Memory B cell (primary cell): ENCODE measurements at places on chromosomes 16 and 17.

- DNase-seq: no peak
These were observed 13.9 kb downstream of the ZFPM1 start for GRCh38 chr16:88466949-88467348.

GRCh38 chr16:12515746-12516145 is 287.9 kb downstream of the CPPED1 start:
- DNase-seq: no peak

DNA sequence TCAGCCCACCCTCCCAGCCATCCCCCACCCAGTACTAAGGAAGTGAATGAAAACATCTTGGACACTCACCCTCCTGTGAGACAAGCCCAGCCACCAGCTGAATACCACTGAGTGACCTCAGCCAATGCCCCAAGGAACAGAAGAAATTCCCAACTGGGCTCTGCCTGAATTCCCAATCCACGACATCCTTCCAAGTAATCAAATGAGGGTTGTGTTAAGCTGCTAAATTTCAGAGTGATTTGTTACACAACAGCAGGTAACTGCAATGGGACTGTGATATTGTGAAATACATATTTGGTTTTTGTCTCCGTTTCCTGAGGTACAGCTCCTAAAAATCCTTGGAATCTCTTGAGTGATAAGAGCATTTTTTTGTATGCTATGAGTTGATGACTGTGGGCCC is 578.7 kb upstream of the CDH11 start:
- DNase-seq: no peak

- no peak for DNase-seq
These were observed 8.3 kb downstream of the TSPAN10 start for GRCh38 chr17:81644976-81645952.

DNA sequence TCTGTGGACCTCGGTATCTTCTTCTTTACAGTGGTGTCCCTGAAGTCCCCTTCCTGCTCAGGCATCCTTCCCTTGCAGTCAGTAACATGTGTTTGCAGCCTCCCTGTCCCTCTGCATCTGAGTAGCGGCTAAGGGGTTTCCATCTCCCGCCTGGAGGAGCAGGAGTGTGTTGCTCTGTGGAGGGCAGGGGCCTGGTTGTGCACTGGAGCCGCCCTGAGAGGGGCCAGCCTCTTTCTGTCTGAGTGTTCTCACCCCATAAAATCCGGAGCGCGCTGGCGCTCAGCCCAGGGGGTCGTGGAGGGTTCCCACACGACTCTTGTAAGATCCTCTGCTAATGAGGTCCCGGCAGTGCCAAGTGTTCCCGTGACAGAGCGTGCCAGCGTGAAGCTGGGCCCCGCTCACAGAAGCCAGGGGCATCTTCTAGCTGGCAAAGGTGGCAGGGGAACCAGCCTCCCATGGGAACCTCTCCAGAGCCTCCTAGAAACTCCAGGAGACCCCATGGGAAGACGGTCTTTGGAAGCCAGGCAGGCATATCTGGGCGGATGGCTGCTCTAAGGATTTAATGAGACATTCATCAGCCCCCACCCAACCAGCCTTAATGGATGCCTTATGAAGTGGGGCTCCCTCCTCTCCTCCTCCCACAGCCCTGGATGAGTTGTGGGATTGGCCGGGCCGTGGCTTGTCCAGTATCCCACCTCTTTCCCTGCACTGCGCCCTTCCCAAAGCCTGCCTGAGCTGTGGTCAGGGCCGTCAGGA is 91.4 kb upstream of the GSE1 start:
- no peak for DNase-seq

DNA sequence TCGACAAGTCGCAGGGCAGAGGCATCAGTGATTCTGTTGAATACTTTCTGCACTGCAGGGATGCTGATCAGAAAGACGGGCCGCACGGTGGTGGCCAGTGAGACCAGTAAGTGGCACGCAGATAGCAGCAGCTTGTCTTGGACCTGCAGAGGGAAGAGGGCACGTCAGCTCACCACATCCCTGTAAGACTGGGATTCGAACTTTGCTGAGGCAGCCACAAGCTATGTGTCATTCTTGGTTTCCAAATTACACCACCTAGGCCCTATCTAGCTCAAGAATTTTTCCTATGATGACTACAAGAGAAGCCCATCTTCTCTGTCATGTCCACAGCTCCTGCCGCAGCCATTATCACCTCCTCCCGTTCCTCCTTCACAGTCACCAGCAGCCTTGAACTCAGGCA is 49.4 kb upstream of the GSG1L start:
- DNase-seq: no peak

DNA sequence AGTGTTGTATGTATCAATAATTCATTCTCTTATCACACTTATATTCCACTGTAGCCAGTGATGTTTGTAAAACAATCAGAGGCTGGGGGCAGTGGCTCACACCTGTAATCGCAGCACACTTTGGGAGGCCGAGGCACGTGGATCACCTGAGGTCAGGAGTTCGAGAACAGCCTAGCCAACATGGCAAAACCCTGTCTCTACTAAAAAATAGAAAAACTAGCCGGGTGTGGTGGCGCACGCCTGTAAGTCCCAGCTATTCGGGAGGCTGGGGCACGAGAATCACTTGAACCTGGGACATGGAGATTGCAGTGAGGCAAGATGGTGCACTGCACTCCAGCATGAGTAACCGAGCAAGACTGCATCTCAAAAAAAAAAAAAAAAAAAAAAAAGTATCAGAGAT is 217.0 kb downstream of the CPPED1 start:
- DNase-seq: no peak

DNA sequence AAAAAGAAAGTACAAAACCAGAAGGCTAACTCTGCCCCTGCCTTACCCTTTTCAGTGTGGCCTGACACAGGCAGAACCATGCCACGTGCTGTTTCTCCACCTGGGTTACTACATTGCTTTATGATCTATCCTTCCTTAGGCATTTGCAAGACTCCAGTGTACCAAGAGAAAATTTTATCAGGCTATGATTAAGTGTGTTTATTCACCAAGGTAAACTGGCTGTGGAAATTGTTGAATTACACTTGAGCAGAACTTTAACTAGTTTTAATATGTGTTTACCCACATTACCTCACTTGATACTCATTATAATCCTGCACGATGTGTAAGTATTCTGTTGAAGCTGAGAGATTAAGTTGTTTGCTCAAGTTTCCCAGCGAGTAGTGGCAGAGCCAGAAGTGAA is 129.7 kb upstream of the MYOCD start:
- DNase-seq: no peak

DNA sequence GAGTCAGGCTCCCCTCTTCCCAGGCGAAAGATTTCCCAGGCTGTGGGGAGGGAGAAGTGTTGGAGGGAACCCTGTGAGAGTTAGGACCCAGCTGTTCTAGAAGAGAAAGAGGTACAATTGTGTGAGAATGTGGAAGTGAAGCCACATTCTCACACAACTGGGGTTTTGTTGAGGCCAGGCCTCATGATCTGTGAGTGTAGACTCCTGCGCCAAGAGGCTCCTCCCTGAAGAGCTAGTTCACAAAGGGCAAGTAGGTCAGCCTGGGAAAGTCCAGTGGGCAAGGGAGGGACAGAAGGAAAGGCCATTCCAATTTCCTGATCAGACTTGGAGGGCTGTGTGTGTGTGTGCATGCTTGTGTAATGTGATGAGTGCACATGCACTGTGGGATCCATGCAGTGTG is 15.2 kb downstream of the CD300LF start:
- no peak for DNase-seq

DNA sequence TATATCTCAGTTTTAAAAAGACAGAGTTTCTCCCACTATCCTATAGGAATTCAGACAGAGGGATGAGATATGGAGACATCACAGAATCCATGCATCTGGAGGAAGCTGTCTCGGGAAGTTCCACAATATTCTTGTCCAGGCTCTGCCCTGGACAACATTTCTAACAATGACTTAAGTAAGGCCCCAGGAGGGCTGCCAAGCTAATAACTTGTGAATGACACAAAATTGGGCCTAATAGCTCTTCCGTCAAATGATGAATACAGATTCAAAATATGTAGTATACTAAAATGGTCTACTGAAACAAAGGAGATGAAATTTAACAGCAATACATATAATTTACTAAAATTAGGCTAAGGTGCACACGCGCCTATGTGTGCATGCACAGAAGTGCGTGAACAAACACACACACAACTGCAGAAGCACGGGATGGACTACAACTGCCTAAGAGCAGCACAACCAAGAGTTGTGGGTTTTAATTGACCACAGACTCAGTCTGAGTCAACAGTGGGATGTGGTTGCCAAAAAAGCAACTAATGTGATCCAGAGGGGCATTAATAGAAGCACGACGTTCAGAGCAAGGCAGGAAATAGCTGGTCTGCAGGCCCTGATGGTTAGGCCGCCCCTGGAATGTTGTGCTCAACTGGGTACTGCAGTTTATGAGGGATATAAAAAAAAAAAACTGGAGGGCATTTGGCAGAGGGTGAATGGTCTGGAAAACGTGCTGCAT is 26.3 kb upstream of the HS3ST2 start:
- no peak for DNase-seq

- no peak for DNase-seq
These were observed 24.0 kb downstream of the YWHAE start for GRCh38 chr17:1376061-1376460.

DNA sequence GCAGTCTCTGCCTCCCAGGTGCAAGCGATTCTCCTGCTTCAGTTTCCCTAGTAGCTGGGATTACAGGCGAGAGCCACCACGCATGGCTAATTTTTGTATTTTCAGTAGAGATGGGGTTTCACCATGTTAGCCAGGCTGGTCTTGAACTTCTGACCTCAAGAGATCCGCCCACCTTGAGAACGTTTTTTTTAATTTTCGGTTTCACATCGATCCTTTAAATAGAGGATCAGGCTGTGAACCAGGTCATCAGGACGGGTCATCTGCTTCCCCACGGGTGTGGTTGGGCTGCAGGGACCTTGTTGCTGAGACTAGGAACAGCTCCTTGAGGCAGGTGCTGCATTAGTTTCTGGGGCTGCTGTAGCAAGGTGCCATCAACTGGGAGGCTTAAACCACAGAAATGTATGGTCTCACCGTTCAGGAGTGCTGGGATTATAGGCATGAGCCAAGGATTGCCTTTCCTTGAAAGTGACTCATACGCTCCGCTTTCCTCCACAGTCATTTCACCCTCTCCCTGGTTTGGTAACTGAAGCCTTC is 7.9 kb upstream of the NAGPA start:
- no peak for DNase-seq

GRCh38 chr16:89143201-89143741 is 28.3 kb upstream of the CDH15 start:
- no peak for DNase-seq

- peak; percentile 52 for DNase-seq
These were observed 22.7 kb downstream of the USP22 start for GRCh38 chr17:21019976-21020586.

- DNase-seq: no peak
These were observed 218.5 kb upstream of the GSE1 start for GRCh38 chr16:85394456-85395206.

- no peak for DNase-seq
These were observed 103.8 kb downstream of the SSH2 start for GRCh38 chr17:29826114-29826692.

DNA sequence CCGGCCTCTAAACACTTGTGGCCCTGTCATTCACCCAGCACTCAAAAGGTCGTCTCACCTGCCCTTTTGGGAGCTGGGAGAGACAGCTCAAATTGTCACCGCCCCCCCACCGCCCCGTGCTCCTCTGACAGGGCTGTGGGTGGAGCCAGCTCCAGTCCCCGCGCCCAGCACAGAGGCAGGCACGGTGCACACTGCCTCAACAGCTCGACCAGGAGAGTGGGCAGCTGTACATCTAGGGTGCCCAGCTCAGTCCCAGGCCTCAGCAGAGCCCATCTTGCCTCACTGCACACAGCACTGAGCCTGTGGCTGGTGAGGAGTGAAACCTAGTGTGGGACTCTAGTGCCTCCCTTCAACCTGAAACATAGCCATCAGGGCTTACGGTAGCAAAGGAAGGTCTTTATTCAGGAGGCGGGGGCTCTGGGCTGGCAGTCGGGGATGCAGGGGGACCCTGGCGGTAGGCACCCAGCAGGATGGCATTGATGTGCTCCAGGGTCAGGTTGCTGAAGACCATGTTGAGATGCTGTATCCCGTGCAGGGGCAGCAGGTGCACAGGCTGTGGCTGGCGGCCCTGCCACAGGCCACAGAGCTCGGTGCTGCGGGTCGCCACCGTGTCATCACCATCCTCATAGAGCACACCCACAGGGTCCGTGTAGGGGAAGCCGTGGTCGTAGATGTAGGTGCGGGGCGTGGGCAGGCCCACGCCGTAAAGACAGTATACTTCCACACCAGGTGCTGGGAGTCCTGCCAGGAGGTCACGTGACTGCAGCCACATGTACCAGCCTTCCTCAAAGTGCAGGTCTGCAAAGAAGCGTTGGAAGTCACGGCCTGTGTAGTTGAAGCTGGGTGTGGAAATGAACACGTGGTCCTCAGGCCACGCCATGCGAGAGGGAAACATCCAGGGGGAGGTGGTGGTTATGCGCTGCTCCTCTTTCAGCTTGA is 3.1 kb upstream of the PSMB10 start:
- DNase-seq: peak; percentile 25

GRCh38 chr17:50272711-50273653 is 1.3 kb upstream of the TMEM92 start:
- DNase-seq: peak; percentile 75

DNA sequence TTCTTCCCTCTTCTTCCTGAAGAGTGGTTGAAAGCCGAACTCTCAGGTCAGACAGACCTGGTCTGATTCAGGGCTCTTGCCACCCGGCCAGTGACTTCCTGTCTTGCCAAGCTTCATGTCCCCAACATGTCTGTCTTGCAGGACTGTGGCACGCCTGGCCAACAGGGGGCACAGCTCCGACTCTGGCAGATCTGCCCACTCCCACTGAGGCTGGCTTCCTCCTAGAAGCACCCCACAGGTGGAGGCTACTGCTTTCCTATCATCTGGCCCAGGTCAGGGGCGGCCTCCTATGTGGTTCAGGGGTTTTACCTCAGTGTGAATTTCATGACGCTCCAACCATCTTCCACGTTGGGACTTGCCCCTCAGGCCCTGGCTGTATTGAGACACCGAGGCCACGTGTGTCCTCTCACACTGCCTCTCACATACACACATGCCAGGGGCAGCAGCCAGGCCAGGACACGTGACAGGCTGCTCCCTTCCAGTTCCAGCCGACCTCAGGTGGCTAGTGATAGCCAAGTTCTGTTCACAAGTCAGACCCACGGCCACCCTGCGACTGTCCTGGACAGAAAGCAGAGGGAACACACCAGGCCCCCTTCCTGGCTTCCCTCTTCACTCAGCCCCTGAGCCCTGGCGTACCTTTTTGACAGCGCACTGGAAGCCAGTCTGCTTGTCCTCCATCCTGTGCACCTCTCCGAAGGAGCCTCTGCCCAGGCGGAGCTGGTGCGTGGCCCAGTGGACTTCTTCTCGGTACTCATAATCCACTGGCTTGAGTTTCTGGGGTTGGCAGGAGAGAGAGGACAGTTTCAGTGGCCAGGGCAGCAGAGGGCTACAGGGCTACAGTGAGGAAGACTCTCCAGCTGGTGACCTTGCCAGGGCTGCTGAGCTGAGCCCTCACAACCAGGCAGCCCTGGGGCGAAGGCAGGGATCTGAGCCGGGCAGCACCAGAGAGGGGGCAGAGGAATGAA is 22.6 kb upstream of the SPATA32 start:
- DNase-seq: no peak

- DNase-seq: no peak
These were observed 3.9 kb downstream of the CCR7 start for GRCh38 chr17:40561294-40561870.
